Epithelial cell of proximal tubule (primary cell): ENCODE measurements at places on chromosomes 13 and 19. TPM values are rescaled to one million over a fixed set of nuclear protein-coding genes. Genes with fewer than 3 reads are reported as not detected.

DNA sequence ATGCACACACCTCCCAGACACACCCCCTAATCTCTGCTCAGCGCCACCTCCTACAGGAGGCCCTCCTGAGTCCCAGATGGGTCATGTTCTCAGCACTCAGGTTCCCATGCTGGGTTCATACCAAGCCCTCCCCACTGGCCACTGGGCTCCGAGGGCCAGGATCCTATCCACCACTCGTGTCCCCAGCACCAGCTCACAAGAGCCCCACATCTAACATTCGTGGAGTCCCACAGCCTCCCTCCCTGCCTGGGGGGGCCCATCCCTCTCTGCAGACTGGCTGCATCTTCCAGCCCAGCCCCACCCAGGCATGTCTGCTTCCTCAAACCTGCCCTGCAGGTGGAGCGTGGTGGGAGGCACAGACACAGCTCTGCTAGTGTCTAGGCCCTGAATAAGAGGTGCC lies 227.4 kb downstream of the TUBA3C start:
- no peak for DNase-seq

C1QTNF9B gene
- total RNA-seq = not detected in 2 replicates

GRCh38 chr19:18289471-18290301 lies 8.3 kb upstream of the JUND start:
- no peak for DNase-seq

DNA sequence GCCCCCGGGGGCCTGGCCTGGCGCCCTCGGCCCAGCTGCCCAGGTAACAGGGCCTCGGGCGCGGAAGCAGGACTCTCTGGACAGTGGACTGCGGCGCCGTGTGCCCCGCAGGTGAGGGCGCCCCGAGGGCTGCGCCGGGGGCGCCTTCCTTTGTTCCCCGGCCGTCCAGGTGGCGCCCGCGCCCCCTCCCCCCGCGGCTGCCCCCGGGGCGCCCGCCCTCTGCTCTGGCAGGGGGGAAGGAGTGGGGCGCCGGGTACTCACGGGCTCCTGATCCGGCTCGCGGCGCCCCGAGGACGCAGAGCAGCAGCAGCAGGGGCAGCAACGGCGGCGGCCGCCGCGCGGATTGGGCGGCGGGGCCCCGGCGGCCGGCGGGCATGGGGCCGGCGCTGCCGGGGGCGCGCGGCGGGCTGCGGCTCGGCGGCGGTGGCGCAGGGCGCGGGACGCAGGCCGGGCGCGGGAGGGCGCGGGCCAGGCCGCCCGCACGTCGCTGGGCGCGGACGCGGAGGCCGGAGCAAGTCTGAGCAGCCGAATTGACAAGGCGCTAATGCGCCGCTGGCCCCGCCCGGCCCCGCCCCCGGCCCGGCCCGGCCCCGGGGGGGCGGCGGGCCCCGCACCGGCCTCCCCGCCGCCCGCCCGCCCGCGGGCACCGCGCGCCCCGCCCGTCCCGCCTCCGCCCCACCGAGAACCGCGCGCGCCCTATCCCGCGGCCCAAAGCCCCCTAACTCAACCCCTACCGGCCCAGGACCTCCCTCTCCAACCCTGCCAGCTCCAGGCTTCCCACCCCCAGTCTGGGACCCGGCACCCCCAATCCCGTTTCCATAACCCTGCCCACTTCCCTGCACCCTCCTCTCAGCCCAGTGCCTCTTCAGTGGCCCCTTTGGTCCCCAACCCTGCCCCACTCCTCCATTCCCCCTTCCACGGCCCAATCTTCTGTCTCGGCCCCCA lies at the start of gene CRLF1:
CRLF1 (minus strand) TSS at position 519 of the 945 bp plus-strand sequence; CDS start at position 376, 143 bp downstream.
- no peak for DNase-seq

DIAPH3 gene
- 48.0 and 49.6 TPM in 2 replicates for total RNA-seq

ZNF429 gene
- total RNA-seq = 3.5 and 17.1 TPM in 2 replicates

FCGBP gene
- 0.07 and 0.17 TPM in 2 replicates for total RNA-seq

AKAP8 gene
- 14.1 and 23.8 TPM in 2 replicates for total RNA-seq

GRCh38 chr19:46616631-46617322 lies 8.1 kb downstream of the PTGIR start:
- DNase-seq = no peak

VMAC gene
- total RNA-seq = 0.87 and 2.2 TPM in 2 replicates

GRCh38 chr13:27151798-27152599 lies 19.6 kb downstream of the USP12 start:
- DNase-seq = no peak

GRCh38 chr19:39915848-39916215 lies 18.6 kb downstream of the FCGBP start:
- no peak for DNase-seq
